ENCODE measurements at places on chromosomes 16 and 17.

DNA sequence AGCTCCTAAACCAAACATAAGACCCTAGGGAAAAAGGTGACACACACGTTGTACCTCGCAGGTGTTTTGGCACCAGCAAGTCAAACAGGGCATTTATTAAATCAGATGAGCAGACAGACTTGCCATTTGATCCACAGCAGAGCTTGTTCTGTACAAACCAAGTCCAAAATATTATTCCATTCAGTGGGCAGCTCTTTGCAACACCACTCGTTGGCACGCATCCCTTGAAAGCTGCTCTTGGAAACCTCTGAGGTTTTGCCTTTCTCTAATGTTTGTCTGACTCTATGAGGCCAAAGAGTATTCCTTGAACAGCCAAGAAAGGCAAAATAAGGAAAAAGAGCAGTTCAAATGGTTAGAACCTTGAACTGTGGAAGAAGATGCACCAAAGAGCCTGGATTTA, 12.7 kb downstream of the TMEM100 start:
- no peak for DNase-seq

- DNase-seq, result no peak
Measured at GRCh38 chr16:9327253-9327652, 235.8 kb downstream of the HAPSTR1 start.

DNA sequence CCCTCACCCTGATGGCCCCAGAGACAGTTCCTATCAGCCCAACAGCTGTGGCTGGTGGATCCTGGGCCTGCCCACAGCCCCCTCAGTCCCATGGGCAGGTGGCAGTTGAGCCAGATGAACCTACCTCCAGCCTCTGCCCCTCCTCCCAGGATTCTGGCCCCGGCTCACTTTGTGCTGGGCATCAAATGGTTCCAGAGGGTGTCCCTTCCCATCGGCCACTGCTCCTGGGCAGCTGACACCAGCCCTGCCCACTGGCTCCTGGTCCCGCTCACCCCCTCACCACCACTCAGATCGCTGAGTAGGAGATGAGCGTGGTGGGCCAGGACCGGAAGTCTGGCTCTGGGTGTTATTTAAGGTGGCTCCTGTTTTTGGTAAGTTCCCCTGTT, 2.0 kb downstream of the TTYH2 start:
- DNase-seq, result peak; percentile 21

DNA sequence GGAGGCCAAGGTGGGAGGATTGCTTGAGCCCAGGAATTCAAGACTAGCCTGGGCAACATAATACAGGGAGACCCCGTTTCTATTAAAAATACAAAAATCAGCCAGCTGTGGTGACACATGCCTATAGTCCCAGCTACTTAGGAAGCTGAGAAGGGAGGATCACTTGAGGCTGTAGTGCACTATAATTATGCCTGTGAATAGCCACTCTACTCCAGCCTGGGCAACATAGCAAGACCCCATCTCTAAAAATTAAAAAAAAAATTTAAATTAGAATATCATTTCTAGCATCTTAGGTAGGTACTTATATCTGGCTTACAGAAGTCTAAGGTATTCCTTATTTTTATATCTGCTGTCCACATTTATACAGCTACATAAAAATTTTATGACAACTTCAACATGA, 7.5 kb upstream of the SMG8 start:
- no peak for DNase-seq

GRCh38 chr17:21539146-21539545, 153.2 kb upstream of the KCNJ18 start:
- DNase-seq, result no peak

DNA sequence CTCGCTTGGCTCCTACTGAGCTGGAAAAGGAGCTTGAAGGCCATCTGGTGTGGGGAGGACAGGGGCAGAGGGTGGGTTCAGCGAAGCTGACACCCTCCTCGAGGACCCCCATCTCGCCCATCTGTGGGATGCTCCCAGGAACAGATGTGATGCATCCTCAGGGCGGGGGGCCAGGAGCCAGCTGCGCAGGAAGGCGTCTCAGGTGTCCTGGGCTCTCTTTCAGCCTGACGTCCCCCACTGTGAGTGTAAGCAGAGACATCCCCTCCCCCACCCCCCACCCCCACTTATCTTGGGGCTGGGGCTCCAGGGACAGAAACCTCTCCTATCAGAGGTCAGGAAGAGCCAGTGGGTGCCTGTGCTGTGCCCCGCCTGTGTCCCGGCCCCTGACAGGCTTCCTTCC, 16.2 kb downstream of the KIF19 start:
- DNase-seq, result no peak

- no peak for DNase-seq
Measured at GRCh38 chr17:3574231-3574630, 16.6 kb upstream of the TRPV3 start.

DNA sequence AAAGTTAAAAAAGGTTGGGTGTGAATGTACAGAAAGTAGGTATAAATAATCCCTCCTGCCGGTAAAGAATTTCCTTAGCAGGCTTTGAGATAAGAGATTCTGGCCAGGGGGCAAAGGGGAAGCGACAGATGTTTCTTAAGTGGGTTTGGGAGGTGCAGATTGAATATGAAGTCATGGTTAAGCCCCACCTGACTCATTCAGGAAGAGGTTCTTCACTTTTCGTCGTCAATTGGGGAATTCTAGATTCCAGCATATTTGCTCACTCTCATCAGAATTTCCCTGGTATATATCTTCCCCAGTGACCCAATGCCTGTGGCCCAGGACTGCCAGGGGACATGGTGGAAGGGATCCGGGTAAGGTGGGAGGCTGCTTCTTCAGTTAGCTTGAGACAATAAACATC, 127.8 kb downstream of the CPPED1 start:
- DNase-seq, result no peak

DNA sequence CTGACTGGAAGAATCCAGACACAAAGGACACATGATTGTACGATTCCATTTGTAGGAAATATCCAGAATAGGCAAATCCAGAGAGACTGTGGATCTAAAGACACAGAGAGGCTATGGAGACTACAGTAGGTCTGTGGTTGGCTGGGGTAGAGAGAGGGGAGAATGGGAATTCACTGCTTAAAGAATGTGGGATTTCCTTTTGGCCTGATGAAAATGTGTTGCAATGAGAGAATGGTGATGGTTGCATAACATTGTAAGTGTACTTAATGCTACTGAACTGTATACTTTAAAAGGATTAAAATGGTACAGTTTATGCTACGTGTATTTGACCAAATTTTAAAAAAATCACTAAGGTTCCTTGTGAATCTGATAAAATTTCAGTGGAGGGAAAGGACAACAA, 62.1 kb downstream of the GPRC5B start:
- no peak for DNase-seq

DNA sequence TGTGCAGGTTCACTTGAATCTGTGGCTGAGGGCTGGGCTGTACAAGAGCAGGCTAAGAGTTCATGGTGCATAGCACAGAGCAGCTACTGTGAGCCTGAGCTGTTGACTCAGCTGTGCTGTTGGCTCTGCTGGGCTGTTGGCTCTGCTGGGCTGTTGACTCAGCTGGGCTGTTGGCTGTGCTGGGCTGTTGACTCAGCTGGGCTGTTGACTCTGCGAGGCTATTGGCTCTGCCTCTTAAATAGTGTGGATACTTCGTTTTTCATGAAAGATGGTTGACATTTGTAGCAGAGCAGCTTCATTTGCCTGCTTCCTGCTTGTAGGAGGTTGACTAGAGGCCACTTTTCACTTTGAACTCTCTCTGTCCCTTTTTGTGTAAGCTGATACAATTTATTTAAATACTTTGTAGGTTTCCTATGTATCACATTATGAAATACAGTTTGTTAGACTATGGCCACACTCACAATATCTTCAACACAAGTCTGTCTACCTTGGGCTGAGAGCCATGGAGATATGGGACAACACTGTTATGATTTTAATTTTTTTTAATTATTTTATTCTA, 40.3 kb upstream of the CCNF start:
- DNase-seq, result no peak

- DNase-seq, result no peak
Measured at GRCh38 chr17:59702304-59702703, 4.9 kb downstream of the PTRH2 start.

GRCh38 chr17:27808628-27809027, 8.3 kb upstream of the NOS2 start:
- no peak for DNase-seq

DNA sequence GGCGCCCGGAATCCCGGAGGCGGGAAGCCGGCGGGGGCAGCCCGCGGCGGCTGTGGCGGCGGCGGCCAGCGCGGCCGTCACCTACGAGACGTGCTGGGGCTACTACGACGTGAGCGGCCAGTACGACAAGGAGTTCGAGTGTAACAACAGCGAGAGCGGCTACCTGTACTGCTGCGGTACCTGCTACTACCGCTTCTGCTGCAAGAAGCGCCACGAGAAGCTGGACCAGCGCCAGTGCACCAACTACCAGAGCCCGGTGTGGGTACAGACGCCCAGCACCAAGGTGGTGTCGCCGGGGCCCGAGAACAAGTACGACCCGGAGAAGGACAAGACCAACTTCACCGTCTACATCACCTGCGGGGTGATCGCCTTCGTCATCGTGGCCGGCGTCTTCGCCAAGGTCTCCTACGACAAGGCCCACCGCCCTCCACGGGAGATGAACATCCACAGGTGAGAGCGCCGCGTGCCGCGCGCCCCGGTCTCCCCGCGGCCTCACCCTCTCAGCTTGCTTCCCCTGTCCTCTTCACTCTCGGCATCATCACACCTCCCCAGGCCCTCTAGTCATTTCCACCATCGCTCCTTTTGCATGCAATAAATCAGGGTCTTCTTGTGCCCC, 706 bp downstream of the SHISA6 start:
- peak; percentile 35 for DNase-seq

DNA sequence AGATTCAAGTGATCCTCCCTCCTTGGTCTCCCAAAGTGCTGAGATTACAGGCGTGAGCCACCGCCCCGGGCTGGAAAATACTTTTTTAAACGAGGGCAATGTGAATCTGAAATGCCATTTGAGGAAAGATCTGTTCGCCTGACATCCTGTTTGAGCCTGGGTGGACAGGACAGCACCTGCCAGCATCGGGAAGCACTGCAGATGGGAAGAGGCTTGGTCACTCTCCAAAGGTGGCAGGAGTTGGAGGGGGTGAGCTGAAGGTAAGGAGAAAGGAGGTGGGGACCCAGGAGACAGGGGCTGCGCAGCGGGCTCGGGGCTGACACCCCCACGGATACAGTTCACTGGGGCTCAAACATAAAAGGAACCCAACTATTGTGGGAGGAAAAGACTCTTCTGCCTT, 3.9 kb upstream of the BIRC5 start:
- DNase-seq, result no peak

- DNase-seq, result no peak
Measured at GRCh38 chr17:72618001-72618509, 474.4 kb downstream of the SLC39A11 start.

GRCh38 chr17:43183921-43184320, 12.9 kb downstream of the NBR1 start:
- DNase-seq, result peak; percentile 85

DNA sequence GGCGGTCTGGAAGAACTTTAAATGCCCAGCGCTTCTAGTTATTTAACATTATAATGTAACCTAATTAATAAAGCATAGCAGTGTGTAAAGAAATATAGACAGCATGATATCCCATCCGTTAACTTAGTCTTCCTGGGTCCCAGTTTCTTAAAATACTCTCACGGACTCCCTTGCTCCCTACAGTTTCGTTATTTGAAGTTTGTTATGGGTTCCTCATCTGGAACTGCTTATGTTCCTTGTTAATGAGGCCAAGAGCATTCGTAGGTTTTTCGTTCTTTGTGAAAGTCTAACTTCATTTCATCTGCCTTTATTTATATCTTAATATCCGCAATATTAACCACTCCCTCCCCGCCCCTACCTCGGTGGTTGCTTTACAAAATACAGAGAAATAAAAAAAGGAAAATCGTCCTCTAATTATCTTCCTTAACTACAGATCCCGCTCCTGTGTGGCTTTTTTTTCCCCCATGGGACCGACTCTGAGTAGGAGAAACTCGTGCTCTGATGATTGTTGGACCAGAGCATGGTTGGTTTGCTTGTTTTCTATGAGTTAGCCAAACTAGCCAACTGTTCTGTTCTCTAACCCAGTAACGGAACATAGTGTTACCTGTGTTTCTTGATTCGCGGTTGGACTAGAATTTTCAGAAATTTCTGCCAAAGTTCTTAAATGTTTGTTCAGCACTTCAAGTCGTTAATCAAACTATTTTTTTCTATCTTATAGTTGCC, 863 bp downstream of the ADPRM start:
- DNase-seq, result peak; percentile 14

DNA sequence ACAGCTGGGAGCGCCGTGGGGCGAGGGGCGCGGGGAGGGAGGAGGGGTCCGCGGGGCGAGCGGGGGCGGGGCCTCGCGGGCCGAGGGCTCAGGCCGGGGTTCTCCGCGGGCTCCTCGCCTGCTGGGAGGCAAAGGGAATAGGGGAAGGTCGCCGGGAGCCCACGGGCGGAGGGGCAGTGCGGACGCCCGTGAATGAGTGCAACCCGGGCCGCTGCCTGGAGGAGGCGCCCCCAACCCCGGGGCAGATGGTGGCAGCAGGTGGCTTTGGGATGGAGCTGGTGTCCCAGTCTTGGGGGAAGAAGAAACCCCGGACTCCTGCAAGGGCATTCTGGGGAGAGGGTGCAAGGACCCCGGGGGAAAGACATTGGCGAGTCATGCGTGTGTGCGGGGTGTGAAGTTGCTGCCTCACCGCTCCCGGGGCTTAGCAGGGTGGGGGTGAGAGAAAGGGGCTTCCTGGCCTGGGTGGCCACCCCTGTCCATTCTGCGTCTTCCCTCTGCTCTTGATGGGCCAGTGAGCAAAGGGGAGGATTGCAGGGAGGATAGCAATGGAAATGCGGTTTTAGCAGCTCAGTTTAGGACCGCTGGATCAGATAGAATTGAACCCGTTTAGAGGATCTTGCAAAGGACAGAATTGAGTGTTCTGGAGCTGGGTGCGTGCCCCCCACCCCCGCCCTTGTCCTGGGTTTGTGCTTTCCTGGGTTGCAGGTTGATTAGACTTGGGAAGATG, 526 bp downstream of the KIAA0513 start:
- no peak for DNase-seq

DNA sequence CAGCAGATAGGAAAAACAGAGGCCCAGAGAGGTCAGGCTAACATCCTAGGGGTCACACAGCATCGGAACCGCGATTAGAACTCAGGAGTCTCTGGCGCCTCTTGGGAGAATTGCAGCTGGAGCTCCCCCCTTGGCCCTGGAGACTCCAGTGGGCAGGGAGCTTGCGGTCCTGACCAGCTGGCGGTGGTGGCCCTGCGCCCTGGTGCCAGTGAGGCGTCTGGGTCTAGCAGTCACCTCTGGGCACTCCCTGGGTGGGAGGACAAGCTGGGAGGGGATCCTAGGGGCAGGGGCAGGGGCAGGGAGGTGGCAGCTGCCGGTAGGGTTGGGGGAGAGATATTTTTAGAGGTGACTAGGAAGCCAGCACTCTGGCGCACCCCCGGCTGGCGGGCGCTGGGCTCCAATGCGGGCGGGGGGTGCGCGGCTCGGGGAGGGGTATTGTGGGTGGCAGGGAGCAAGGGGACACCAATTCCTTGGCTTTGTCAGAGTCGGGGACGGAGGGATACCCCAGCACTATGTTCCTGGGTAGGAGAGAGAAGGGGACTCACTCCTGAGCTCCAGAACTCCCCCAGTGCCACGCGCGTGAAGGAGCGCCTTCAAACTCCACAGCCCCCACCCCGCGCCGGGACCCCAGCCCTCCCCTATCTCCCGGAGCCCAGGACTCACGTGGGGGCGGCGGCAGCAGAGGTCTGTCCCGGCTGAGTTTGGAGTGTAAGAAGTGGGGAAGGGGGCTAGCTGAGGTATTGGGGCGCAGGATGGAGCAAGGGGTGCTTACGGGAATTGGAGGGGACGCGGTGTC, 584 bp downstream of the PHOSPHO1 start:
- DNase-seq, result no peak

GRCh38 chr17:38547444-38547843, 58.3 kb downstream of the SRCIN1 start:
- no peak for DNase-seq
